H1 (cell line): ENCODE measurements at places on chromosomes 11 and 22.

- no peaks in the 10 kb centered on the region for H3K4me1 ChIP-seq
- no peak for DNase-seq
- H3K27ac ChIP-seq: no peak overlapping the region
Measured at GRCh38 chr22:48968201-48968959, 859.3 kb downstream of the BRD1 start.

DNA sequence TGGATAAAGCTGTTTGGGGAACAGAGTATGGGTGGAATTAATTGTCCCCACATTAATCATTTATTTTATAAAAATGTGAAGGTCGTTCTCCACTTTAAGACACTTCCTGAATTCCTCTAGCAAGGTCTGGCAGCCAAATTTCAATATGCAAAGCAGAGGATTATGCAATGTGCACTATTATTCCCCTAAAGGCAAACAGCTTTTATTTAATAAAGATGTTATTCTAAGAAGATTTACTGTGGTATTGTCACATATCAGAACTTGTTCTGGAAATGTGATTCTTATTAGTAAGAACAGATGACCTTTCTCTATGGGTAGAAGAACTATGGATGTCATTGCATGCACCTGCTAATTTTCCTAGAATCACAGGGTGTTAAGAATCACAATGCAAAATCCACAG lies 1128.8 kb upstream of the CCDC90B start:
- H3K36me3 ChIP-seq: no peaks in the 10 kb centered on the region
- DNase-seq: no peak
- no peak overlapping the region for H3K4me3 ChIP-seq
- no peaks in the 10 kb centered on the region; the same call in 1 of the 2 replicates for H3K4me1 ChIP-seq

GRCh38 chr11:88266157-88266556 lies 71.4 kb downstream of the CTSC start:
- H3K36me3 ChIP-seq: peaks cover 13% of the 10 kb centered on the region
- no peak overlapping the region for H3K27ac ChIP-seq
- no peak overlapping the region for H3K4me3 ChIP-seq
- no peak for DNase-seq
- no peaks in the 10 kb centered on the region for H3K4me1 ChIP-seq

DNA sequence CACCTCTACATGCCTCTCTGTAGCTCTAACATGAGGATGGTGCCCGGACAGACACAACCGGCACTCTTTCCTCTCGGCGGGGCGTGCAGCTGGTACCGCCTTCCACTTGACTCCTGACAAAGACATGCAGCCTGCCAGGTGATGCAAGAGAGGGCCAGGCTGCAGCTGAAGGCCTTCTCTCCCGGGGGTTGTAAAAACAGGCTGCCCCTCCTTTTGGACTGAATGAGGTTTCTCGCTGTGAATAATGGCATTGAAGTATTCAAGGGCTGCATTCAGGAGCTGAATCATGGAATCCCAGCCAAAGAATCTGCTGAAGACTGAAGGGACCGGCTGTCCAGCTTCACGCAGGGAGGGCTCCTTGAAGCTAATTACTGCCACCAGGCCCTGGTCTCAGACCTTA lies 110.9 kb downstream of the GALNT18 start:
- no peak overlapping the region for H3K4me3 ChIP-seq
- no peaks in the 10 kb centered on the region for H3K27me3 ChIP-seq
- peaks cover 5% of the 10 kb centered on the region for H3K4me1 ChIP-seq
- no peak for DNase-seq
- no peak overlapping the region for H3K27ac ChIP-seq
- H3K36me3 ChIP-seq: no peaks in the 10 kb centered on the region

DNA sequence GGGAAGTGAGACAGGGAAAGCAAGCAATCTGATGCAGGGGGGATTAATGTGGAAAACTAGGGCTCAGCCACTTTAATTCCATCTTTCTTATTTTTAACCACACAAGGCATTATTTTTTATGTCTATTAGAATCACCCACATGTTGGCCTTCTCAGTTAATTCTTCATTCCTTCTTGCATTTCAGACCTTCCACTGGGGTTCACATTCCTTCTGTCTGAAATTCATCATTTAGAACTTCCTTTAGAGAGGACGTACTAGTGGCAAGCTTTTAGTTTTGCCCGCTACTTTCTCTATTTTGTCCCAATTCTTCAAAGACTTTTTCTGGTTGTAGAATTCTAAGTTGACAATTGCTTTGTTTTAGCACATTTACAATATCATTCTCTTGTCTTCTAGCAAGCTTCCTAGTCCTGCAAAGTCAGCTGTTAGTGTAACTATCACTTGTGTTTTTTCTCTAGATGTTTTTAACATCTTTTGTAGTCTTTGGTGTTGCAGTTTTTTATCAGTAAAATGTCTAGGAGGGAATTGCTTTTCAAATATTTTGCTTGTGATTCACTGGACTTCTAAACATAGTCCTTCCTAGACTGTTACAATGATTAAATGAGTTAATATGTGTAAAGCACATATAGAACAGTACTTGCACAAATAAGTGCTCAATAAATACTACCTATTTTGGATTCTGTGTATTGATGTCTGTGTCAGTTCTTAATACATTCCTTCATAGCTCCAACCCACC lies 5.5 kb upstream of the NNMT start:
- H3K4me1 ChIP-seq: no peaks in the 10 kb centered on the region
- DNase-seq: no peak
- no peaks in the 10 kb centered on the region for H3K36me3 ChIP-seq
- no peaks in the 10 kb centered on the region for H3K27me3 ChIP-seq

DNA sequence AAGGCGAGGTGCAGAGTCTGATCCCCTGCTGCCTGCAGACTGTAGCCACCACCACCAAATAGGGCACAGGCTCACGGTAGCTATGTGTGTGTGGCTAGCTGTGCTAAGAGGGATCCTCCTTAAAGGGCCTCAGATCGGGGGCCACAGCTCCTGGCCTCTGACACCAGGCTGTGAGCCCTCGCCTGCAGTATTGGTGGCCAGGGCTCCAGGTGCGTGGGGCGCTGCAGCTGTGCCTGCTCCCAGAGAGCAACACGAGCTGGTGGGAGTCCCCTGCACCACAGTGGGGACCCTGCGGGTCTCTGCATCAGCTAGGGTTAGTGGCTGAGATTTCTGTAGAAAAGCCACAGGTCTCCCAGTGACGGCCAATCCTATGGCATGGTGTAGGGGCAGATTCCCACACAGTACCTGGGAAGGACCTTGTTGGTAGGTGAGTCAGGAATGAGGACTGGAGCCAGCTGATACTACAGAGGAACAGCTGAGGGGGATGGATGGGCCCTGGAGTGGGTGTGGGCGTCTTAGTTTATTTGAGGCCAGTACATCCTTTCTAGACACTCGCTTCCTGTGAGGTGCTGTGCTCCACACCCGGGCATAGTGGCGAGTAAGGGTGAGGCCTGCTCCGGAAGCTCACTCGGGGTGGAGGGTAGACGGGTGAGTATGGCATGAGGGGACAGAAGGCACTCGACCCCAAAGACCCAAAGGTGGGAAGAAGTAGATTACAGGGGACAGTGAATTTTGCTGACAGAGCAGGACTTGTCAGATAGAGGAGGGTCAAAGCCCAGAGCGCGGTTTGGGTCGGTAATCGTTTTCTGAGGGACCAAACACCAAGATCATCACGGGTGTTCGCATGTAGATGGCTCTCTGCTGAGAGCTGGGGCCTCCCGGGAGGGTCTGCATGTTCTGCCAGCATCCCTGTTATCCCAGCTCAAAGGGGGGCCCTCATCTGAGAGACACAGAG lies 212.5 kb downstream of the TBC1D22A start:
- H3K27ac ChIP-seq: no peak overlapping the region
- no peaks in the 10 kb centered on the region for H3K4me1 ChIP-seq
- DNase-seq: no peak
- H3K4me3 ChIP-seq: no peak overlapping the region
- H3K36me3 ChIP-seq: no peaks in the 10 kb centered on the region

GRCh38 chr11:122599434-122599833 lies 56.1 kb upstream of the UBASH3B start:
- DNase-seq: no peak
- no peaks in the 10 kb centered on the region for H3K4me1 ChIP-seq
- H3K27me3 ChIP-seq: no peaks in the 10 kb centered on the region
- H3K27ac ChIP-seq: no peak overlapping the region
- no peaks in the 10 kb centered on the region for H3K36me3 ChIP-seq
- H3K4me3 ChIP-seq: no peak overlapping the region

DNA sequence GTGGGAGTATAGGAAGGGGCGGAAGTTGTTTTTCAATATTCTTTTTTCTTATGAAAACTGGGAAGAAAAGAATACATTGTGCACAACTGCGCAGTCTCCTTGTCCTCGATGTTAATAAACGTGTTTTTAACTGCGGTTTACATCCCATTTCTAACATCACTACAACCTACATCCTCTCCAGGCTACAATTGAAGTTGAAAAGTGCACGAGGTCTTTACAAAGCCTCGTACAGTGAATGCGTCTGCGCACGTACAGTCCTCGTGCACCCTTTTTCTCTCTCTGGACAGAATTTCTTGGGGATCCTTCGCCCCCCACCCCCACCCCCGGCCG lies 102.4 kb downstream of the WT1 start:
- peaks cover 27% of the 10 kb centered on the region for H3K27me3 ChIP-seq
- no peaks in the 10 kb centered on the region for H3K36me3 ChIP-seq
- H3K27ac ChIP-seq: no peak overlapping the region
- peak overlapping the region; percentile 49; the same call in 1 of the 2 replicates for H3K4me3 ChIP-seq
- DNase-seq: no peak

DNA sequence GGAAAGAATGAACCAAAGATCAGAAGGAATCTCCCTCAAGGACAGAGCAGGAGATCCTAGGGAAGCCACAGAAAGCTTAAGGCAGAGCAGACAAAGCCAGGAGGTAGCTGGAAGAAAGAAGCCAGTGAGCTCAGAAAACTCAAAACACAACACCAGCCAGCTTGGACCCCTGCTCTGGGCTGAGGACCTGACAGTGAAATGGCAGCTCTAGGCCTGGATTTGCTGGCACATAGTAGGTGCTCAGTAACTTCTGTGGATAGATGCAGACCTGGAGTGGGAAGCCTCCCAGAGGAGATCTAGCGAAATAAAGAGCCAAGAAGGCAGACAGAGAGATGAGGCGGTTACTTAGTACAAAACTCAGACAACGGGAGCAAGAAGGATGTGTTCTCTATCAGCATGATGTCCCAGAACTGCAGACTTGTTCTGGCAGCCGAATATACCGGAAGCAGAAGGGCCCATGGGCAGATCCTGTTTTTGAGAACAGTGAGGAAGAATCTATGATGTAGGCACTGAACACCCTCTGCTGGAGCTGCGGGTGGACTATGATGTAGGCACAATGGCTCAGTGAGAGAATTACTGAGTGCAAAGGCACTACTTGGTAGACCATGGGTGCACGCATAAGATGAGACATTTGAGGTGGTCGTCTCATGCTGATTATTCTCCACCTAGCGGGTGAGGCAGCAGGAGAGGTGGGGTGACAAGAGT lies 4.8 kb downstream of the ROBO4 start:
- no peak for DNase-seq
- no peak overlapping the region for H3K27ac ChIP-seq
- H3K27me3 ChIP-seq: peaks cover 3% of the 10 kb centered on the region; the same call in 1 of the 2 replicates
- no peaks in the 10 kb centered on the region for H3K4me1 ChIP-seq
- no peaks in the 10 kb centered on the region for H3K36me3 ChIP-seq

DNA sequence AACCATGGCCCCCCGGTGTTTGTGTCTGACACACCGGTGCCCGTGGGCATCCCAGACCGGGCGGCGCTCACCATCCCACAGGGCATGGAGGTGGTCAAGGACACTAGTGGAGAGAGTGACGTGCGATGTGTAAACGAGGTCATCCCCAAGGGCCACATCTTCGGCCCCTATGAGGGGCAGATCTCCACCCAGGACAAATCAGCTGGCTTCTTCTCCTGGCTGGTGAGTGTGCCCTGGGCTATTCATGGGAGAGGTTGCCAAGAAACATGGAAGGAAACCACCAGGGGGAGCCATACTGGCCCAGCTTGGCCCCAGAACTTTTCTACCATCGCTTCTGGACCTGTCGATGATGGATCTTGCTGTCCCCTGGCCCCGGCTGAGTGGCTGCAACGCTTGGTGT lies 36.5 kb downstream of the PRDM11 start:
- no peak for DNase-seq
- H3K4me3 ChIP-seq: no peak overlapping the region
- H3K4me1 ChIP-seq: peaks cover 17% of the 10 kb centered on the region
- no peaks in the 10 kb centered on the region; the same call in 1 of the 2 replicates for H3K36me3 ChIP-seq

GRCh38 chr22:29936186-29936585 lies 53.2 kb downstream of the MTMR3 start:
- no peak for DNase-seq
- H3K4me3 ChIP-seq: no peak overlapping the region

DNA sequence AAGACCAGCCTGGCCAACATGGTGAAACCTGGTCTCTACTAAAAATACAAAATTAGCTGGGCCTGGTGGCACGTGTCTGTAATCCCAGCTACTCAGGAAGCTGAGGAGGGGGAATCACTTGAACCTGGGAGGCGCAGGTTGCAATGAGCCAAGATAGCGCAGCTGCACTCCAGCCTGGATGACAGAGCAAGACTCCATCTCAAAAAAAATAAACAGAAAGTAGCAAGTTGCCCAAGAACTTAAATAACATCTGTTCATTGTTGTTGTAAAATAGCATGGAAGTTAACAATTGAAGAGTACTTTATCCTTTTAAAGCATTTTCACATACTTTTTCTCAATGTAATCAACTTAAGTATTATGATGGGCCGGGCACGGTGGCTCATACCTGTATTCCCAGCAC lies 5.7 kb downstream of the AMBRA1 start:
- no peak for DNase-seq
- no peak overlapping the region for H3K27ac ChIP-seq
- H3K27me3 ChIP-seq: no peaks in the 10 kb centered on the region
- no peak overlapping the region for H3K4me3 ChIP-seq

DNA sequence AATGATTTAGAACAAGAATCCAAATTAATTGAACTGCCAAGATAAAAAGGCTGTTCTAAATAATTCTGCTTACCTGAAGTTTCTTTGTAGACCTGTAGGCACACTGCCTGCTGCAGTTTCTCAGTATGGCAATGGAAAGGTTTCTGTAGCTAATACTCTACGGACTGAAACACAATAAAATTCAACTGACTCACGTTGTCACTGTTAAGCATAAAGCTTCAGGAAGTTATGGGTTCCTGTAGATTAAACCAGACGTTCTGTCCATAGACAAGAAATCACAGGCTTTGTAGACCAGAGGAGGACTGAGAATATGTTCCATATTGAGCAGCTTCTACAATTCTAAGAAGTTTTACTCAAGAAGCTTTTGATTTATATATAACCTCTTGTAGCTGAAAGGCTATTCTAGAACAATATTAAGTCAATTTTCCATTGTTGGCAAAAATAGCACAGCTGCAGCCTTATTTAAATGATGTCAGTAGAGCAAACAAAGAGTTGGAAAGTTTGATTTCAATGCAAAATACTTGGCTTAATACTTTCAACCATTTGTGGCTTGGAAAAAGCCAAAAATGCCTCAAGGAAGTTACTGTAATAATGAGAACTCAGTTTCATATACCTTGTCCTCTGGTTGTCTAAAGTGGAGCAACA lies at the start of gene GLYATL2:
GLYATL2 (minus strand) TSS at position 344 of the 645 bp plus-strand sequence. CDS start 5,092 bp downstream, outside the sequence.
- DNase-seq: no peak
- H3K4me1 ChIP-seq: no peaks in the 10 kb centered on the region
- no peaks in the 10 kb centered on the region for H3K36me3 ChIP-seq
- no peak within 1 kb of the TSS for H3K4me3 ChIP-seq

GRCh38 chr11:12176410-12176809 lies 66.0 kb downstream of the MICAL2 start:
- no peaks in the 10 kb centered on the region for H3K4me1 ChIP-seq
- no peaks in the 10 kb centered on the region for H3K36me3 ChIP-seq
- H3K27ac ChIP-seq: no peak overlapping the region
- H3K4me3 ChIP-seq: no peak overlapping the region
- H3K27me3 ChIP-seq: no peaks in the 10 kb centered on the region
- DNase-seq: no peak

GRCh38 chr11:77140231-77140851 lies 12.3 kb downstream of the MYO7A start:
- DNase-seq: peak; percentile 54
- peaks cover 7% of the 10 kb centered on the region; the same call in 1 of the 2 replicates for H3K4me1 ChIP-seq
- no peak overlapping the region for H3K4me3 ChIP-seq
- H3K27ac ChIP-seq: no peak overlapping the region
- H3K36me3 ChIP-seq: no peaks in the 10 kb centered on the region
